NK-92 treated with Interleukin-12 subunit alpha and Interleukin-12 subunit beta, amount 100 ng/mL, for 24 hours (cell line): ENCODE measurements at places on chromosomes 16 and 17.

DNA sequence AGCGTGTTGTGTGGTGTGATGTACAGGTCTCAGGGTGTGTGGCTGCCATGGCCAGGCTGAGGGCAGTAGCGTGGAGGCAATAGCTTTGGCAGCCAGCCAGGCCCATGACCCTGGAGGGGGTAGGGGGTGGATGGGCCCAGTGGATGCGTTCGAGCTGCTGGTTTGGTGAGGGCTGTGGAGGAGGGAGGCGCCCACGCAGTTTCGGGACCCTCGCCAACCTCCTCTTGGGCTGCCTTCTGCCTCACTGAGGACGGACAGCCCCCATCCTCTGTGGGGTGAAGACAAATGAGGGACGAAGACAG is 238.6 kb upstream of the GSE1 start:
- DNase-seq, result no peak

DNA sequence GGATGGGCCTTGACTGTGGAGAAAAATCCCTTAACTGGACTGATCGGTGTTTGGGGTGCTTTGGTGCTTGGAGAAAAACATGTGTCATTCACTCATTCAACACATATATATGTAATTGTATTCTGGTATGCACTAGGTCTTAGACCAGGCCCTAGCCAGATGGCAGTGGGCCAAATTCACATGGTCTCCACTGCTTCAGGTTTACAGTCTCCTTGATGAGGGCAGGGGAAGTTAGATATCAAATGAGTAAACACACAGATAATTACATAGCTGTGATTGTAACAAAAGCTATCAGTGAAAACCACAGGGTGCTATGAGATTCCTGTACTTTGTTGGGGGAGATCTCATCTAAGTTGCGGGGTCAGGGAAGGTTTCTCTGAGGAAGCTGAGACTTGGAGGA is 78.8 kb downstream of the WWP2 start:
- no peak for DNase-seq

DNA sequence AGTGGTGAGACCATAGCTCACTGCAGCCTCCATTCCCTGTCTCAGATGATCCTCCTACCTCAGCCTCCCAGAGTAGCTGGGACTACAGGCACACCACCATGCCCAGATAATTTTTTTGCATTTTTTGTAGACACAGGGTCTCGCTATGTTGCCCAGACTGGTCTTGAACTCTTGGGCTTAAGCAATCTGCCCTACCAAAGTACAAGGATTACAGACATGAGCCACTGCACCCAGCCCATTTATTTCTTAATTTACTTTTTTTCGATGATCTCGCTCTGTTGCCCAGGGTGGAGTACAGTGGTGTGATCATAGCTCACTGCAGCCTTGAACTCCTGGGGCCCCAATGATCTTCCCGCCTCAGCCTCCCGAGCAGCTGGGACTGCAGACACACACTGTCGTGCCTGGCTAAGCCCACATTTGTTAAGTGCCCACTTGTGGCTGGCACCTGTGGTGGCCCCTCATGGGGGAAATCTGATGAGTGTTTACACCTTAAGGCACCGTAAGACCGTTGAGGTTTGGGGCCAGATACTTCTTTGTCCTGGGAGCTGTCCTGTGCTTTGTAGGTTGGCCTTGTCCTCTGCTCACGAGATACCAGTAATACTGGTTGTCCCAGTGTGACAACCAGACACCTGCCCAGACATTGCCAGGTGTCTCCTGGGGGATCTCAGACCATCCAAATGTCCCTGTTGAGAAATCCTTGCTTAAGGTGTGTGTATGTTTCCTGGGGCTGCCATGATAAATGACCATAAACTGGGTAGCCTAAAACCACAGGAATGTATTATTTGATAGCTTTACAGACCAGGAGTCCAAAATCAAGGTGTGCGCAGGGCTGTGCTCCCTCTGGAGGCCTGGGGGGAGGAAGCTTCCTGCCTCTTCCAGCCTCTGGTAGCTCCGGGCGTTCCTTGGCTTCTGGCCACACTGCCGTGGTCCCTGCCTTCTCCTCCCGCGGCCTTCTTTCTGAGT is 141.4 kb upstream of the GSE1 start:
- no peak for DNase-seq

DNA sequence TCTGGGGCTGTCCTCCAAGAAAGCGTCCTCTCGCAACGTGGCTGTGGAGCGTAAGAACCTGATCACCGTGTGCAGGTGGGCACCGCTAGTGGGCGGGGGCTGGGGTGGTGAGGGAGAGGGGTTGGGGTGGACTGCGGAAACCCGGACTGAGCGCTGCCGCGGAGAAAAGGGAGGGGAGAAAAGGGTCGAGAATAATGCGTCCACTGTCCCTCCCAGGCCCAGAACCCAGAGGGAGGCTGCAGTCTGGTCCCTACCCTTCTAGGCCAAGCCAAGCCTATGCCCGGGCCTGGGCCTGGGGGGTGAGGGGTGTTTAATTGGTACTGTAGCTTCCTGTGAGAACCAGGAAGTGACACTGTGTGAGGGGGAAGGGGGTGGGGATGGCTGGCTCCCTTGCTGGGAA is 464 bp downstream of the RUNDC3A start:
- no peak for DNase-seq
